Activated naive CD4-positive, alpha-beta T cell treated with anti-CD3 and anti-CD28 coated beads, Interleukin-2, amount 50 U/mL, for 72 hours (primary cell): ENCODE measurements at places on chromosomes 5 and 9. TPM values are rescaled to one million over a fixed set of nuclear protein-coding genes. Genes with fewer than 3 reads are reported as not detected.

DPP7 gene
- total RNA-seq, result 236 TPM

DNA sequence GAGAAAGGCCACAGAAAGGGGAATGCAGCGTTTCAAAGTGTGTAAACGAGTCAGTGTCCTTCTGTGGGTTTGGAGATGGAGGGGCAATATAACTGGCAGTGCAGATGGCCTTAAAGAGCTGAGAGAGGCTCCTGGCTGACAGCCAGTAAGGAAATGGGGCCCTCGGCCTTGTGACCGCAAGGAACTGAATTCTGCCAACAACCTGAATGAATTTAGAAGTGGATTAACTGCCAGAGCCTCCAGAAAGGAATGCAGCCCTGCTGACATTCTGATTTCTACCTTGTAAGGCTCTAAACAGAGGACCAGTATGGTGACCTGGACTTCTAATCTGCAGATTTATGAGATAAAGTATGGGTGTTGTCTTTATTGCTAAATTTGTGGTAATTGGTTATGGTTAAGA lies 17.5 kb upstream of the NREP start:
- DNase-seq, result no peak

DNA sequence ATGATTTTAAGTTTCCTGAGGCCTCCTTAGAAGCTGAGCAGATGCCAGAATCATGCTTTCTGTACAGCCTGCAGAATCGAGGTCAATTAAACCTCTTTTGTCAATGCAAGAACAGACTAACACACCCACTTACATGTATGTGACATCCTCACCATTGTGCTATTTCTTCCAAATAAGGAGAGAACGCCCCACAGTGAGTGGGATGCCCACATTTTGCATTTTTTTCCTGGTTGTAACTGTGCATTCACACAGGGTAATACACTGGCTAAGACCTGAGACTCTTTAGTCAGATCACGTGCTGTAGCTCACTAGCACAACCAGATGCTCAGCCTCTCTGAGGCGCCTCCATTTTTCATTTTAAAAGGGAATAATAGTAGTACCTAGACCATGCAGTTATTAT lies 4.4 kb upstream of the CEMIP2 start:
- DNase-seq, result no peak

PCDHGC5 gene
- not detected for total RNA-seq

DNA sequence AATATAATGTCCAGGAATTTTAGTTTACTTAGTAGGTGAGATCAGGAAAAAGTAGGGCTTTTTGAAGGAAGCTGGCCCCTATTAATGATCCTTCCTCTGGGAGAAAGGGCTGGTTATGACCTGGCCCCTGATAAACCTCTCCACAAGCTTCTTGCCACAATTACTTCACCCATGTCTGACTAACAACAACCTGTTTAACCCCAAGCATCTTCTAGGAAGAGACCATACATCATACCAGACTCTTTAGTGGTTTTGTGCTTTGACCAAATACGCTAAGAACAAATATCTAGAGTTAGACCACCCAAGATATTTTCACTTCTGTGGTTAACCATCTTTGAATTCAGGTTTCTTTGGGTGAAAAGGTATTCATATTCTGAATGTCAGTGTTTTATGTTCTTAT lies 174.0 kb upstream of the SLC27A6 start:
- no peak for DNase-seq

DCTN3 gene
- 81.0 TPM for total RNA-seq

TRPM6 gene
- not detected for total RNA-seq

DNA sequence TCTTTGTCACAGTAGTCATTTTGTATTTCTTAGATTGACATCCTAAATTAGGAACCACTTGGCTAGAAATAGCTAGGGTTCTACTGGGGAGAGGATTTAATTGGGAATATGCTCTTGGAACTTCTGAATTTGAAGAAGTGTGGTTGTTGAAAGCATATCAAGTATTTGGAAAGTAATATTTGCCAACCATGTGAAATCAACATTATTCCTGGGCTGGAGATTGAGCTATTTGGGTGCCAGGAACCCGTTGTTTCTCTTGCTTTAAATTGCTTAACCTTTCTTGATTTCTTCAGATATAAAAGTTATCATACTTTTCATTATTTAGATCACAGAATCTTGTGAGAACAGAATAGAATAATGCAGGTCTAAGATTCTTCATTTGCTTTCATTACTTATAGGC lies 178.4 kb upstream of the ELL2 start:
- no peak for DNase-seq

GRCh38 chr5:132677191-132677590 lies 3.4 kb downstream of the IL4 start:
- peak; percentile 34 for DNase-seq

DNA sequence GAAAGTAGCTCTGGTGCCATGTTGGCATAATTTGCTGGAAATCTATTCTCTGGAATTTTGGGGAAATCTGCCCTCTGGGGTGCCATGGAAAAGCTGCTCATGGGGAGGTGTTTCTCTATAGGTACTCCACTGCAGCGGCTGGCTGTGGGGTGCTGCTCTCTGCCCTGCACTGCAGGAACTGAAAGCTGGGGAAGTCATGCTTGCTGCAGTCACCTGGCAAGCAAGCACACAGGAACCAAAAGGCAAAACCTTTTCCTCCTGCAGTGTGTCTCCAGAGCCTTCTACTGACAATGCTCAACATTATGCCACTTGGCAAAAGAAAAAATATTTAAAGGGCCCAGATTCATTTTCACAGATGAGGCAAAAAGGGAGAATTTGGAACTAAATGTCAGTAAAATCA lies 25.8 kb upstream of the CARNMT1 start:
- DNase-seq, result no peak

DNA sequence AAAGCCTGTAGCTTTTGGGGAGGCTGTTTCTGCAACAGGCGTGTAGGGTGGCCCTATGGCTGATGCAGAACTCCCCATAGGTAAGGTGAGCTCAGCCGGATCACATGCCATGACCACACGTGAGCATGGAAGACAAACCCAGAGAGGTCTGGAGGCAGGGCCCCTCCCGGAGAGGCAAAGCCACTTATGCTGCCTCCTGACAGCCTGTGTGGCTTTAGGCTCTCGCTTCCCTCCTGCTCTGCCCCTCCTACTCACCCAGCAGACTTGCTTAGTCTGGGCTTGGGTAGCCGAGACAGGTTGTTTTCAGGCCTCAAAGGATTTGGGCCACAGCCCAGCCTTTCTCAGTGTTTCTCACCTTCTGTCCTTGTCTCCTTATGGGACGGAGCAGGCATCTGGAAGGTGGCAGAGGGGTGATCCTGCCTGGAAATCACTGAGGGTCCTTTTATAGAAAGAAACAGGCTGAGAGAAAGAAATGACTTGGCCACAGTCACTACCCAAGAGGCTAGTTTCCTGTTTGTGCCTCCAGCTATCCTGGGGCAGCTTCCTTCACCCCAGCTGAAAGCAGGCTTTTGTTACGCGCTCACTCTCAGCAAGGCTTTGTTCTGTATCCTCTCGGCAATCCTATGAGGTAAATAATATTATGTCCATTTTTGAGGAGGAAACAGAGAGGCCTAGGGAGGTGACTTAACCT lies 89.9 kb downstream of the DAB2IP start:
- DNase-seq, result no peak

DNA sequence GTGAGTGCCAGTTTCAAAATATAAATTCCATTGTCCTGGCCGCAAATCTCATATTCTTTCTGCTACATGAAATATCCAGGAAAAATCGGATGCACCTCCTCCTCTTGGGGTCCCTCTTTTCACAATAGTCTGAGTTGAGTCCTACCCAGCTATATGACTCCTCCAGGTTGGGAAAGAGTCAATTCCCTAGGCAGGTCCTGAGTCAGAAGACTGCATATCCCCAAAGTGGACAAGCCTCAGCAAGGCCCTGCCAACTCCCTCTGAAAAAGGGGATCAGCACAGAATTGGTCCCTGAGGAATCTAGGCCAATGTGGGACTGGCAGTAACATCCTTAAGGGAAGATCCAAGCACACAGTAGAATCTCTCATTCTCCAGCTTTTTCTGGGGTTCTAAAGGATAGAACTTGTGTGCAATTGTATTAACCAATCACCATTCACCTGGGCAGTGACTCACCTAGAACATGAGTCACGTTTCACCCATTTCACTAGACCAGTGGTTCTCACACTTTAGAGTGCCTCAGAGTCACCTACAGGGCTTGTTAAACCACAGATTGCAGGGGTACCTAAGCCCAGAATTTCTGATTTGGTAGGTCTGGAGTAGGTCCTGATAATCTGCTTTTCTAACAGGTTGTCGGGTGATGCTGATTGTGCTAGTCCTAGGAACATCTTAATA lies 44.7 kb upstream of the TMEM215 start:
- no peak for DNase-seq

DNA sequence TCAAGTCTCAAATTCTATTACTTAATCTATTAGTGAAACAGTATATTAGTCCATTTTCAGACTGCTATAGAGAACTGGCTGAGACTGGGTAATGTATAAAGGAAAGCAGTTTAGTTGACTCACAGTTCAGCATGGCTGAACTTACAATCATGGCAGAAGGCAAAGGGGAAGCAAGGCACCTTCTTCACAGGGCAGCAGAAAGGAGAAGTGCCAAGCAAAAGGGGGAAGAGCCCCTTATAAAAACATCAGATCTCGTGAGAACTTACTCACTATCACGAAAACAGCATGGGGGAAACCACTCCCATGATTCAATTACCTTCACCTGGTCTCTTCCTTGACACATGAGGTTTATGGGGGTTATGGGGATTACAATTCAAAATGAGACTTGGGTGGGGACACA lies 67.9 kb upstream of the CHSY3 start:
- DNase-seq, result no peak

- no peak for DNase-seq
Observed at GRCh38 chr5:72151646-72152045, 44.4 kb downstream of the MAP1B start.
